ENCODE measurements at places on chromosomes 1 and 21.

DNA sequence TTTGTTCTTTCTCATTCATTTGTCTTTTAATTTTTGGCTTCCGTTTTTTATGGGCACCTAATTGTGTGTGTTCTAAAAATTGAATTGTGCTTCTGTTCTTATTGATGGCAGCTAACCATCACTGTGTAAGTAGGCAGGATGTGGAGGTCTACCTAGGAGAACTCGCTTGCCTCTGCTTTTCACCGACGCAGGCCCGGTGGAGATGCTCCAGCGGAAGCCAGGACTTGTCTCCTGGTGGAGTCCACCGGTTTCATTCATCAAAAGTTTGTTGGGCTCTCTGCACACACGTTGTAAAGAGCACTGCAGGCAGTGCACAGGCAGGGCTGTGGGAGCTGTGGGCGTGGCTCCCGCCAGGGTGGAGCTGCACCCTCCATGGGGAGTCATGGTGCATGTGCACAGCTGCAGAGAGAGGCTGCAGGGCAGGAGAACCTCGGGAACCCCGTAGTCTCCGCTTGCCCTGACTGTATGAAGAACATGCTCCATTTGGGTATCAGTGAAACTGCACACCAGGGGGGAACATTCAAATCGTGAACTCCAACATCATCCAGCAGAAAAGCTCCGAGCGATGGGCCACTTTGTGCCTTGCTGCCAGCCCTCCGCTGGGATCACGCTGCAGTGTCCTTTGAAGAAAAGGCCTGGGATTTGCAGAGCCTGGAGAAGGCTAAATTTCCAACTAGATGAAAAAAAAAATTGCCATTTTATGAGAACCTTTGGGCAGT, 6.0 kb upstream of the C1orf174 start:
- no peak for DNase-seq

DNA sequence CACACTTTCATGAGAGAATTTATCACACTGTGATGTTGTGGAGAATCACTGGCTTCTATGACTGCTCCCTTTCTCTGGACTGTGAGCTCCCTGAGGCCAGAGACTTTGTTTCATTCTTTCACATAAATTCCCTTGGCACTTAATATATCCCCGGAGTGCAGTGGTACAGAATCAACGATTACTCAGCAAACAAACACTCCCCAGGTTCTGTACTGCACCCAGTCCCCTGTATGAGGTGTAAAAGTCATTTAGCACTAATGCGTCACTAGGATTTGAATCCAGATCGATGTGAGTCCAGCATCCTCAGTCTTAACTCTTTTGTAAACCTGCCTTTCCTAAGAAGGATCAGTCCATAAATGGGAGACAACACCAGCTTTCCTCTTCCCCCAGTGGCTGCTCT, 6.8 kb upstream of the UTP25 start:
- DNase-seq = no peak

GRCh38 chr1:160575112-160575664, 4.1 kb downstream of the CD84 start:
- no peak for DNase-seq

- no peak for DNase-seq
Measured at GRCh38 chr1:61318319-61319125, 236.2 kb downstream of the NFIA start.

GRCh38 chr1:210214573-210215409, 17.8 kb upstream of the SERTAD4 start:
- no peak for DNase-seq

DNA sequence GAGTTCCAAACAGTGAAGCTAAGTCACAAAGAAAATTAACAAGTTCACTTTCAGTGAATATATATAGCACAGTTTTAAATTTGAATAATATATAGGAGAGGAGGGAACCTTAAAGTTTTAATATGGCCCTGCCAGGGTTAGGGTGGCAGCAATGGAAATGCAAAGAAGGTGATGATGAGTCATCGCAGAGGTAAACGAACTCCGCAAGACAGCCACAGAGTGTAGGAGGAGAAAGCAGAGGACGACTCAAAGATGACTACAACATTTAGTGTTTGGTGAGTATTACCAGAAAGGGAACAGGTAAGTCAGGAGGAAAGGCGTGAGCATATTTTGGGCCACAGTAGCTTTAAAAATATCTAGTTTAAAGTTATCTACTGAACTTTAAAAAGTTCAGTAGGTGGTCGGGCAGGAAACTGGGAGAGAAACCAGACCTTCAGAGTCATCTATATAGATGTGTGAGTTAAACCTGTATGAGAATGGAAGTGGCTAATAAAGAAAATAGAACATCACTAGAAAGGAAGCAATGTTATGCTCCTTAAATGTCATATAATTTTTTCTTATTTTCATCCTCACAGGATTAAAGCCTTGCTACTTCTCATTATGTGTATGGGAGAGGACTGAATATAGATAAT, 75.7 kb downstream of the UCHL5 start:
- no peak for DNase-seq

GRCh38 chr1:169878498-169878897, 15.2 kb downstream of the SCYL3 start:
- DNase-seq = no peak

DNA sequence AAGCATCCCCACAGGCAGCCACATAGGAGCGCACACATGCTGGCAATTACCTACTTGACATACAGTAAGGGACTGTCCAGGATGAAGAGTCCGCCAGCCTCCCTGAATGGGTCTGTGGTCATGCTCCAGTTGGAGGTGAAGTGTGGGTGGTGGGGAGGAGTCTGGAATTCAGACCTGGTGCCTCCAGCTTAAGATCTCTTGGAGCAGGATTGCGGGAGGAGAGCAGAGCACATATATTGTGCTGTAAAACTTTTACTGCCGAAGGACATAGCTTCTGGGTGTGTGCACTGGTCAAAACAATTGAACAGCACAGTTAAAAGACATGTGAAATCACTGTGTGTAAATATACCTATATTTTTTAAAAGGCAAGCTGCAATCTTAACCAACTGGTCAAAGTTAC, 17.9 kb downstream of the STK40 start:
- DNase-seq = no peak

GRCh38 chr1:13901597-13901996, 201.6 kb downstream of the PRDM2 start:
- no peak for DNase-seq
